ENCODE measurements at places on chromosomes 2 and 18. TPM values are rescaled to one million over a fixed set of nuclear protein-coding genes. Genes with fewer than 3 reads are reported as not detected.
A peak's percentile ranks its signal among the peaks of the same experiment; 100 is the strongest.

LINC00305 gene
- not detected for total RNA-seq

SIGLEC15 gene
- not detected for total RNA-seq

DNA sequence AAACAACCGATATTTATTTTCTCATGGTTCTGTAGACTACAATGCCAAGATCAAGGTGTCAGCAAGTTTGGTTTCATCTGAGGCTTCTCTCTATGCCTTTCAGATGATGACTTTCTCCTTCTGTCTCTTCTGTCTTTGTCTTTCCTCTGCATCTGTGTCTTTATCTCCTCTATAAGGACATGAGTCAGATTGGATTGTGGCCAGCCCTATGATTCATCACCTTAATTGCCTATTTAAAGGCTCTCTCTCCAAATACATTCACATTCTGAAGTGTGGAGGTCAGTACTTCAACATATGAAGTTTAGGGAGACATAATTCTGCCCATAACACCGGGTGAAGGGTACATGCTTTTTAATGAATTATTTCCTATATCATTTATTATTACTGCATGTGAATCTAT lies 71.2 kb upstream of the CNTNAP5 start:
- no peaks in the 10 kb centered on the region for H3K36me3 ChIP-seq
- no peak overlapping the region for H3K27ac ChIP-seq
- no peak overlapping the region for H3K4me3 ChIP-seq
- H3K27me3 ChIP-seq: no peaks in the 10 kb centered on the region

- H3K4me3 ChIP-seq: no peak overlapping the region
- H3K4me1 ChIP-seq: peaks cover 12% of the 10 kb centered on the region
- peak overlapping the region; percentile 82 for H3K27ac ChIP-seq
- H3K36me3 ChIP-seq: peaks cover 21% of the 10 kb centered on the region
Measured at GRCh38 chr2:148965623-148966437, 72.7 kb upstream of the LYPD6B start.

AAMP gene
- total RNA-seq: 47.0 TPM

- H3K27me3 ChIP-seq: no peaks in the 10 kb centered on the region
- no peak overlapping the region for H3K4me3 ChIP-seq
- no peaks in the 10 kb centered on the region for H3K4me1 ChIP-seq
- H3K36me3 ChIP-seq: no peaks in the 10 kb centered on the region
Measured at GRCh38 chr2:16871411-16871810, 205.8 kb upstream of the CYRIA start.

TNS1 gene
- 16.8 TPM for total RNA-seq
